AG09309 (cell line): ENCODE measurements at places on chromosomes 7 and 10.

DNA sequence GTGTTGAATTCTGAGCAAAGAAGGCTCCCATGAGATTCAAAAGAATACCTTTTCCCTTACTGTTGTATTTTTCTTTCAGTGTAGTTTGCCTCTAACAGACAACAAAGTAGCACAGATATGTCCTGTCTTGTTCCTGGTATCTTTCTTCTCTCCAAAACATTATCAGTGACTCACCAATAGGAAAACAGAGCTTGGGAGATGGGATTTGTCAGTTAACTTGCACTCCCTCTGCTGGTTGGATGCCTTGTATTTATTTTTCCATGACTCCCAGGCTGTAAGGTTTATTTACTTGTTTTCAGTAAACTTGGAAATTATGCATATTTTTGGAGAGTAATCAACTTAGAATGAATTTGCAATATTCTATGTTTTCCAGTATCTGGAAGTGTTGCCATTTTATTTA lies 129.7 kb downstream of the SAMD9 start:
- DNase-seq: no peak

GRCh38 chr7:92815412-92815811 lies 21.0 kb downstream of the CDK6 start:
- DNase-seq: no peak

DNA sequence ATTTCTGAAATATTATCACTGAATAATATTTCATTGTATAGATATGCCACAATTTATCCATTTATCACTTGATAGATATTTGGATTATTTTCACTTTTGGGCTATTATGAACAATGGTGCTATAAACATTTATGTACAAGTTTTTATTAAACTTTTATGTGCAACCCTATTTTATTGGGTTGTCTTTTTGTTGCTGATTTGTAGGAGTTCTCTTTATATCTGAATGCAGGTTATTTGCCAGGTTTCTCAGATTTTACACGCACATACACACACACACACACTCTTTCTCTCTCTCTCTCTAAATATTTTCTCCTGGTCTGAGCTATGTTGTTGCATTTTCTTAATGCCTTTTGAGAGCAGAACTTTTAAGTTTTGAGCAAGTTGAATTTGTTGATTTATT lies 36.2 kb downstream of the ADK start:
- no peak for DNase-seq

DNA sequence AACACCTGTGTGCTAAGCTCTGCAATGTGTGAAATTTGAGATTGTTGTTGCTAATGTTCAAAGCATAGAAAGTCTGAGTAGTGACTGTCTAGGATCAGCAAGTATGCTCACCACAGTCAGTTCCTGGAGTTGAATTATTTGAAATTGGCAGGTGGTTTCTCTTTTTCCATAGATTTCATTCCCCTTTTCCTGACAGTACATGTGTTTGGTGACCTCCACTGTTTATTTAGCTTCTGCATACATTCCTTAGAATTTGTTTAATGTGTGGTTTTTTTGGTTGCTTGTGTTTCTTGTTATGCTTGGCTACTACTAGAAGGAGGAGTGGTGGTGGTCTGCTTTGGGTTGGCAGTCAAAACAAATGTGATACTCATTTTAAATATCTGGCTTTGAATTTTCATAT lies 52.3 kb downstream of the FOXP2 start:
- DNase-seq: no peak

- no peak for DNase-seq
These were observed 13.7 kb downstream of the FKBP14 start for GRCh38 chr7:30012757-30013156.

DNA sequence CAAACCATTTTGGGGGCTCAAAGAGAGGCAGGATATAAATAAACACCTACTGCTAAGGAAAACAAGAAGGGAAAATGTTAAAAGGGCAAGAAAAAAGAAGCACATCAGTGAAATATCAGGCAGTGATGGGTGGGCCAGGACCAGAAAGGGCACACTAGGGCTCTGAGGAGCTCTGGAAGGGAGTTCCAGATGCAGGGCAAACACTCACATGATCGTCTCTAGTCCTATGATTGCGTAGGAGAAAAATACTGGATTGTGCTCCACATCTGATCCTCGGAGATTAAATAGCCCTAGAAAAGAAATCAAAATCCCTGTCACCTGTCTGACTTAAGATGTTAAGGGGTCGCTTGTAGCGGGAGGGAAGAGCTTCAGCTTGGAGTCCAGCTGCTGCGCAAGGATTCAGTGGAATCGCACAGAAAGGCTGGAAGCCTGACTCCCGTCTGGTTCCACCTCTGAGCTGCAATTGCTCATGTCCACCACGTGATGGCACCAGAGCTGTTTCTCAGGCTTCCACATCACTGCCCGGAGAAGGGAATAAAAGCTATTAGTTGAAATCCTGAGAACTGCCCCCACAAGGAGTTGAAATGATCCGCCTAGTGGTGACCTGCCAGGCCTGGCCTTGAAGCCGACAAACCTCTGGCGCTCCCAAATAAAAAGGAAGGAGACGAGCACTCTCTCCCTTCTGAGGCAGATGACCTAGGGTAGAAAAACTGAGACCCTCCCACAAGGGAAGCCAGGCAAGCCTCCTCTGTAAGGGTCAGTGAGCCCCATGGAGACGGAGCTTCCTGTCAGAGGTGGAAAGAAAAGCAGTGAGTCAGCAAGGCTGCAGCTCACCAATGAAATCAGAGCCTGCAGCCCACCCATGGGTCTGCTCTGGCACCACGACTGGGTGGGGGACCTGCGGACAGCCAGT lies 39.2 kb downstream of the XPNPEP1 start:
- DNase-seq: peak; percentile 67

DNA sequence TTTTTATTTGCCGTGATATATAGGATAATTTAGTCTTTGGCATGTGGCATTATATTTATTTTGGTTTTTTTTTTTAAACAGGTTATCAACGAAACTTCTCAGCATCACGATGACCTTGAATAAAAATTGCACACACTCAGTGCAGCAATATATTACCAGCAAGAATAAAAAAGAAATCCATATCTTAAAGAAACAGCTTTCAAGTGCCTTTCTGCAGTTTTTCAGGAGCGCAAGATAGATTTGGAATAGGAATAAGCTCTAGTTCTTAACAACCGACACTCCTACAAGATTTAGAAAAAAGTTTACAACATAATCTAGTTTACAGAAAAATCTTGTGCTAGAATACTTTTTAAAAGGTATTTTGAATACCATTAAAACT lies 9.1 kb downstream of the VIM start:
- no peak for DNase-seq

GRCh38 chr7:101673951-101674350 lies 44.9 kb upstream of the MYL10 start:
- DNase-seq: no peak

GRCh38 chr10:99382176-99382575 lies 48.2 kb downstream of the GOT1 start:
- DNase-seq: no peak

DNA sequence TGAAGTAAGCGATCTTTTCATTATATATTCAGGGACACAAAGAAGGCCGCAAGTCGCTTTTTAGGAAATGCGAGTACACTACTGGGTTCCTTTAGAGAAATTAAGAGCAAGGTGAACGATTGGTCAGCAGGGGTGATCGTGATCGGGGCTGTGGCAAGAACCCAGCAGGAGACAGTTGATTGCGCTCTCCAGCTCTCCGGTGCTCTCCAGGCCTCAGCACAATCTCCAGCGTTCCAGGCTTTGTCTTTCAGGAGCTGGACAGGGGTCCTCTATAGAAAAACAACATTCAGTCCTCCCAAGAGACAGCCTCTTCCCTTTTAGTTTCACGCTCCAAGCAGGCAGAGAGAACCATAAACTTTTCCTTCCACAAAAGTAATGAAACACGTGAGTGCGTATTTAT lies 170.5 kb upstream of the KLF6 start:
- no peak for DNase-seq

DNA sequence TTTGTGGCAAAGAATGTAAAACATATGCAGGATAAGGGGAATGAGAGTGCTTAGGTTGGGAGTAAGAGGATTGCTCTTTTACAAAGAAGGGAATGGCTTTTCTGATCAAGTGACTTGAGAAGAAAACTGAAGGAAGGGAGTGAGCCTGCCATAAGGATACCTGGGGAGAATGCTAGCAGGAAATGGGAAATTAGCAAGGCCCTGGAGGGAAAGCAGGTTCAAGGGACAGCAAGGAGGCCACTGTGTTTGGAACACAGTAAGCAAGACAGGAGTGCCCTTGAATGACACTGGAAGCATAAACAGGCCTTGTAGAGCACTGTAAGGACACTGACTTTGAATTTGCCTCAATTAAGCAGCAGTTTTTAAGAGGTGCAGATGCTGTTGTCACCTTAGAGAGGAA lies 1069.9 kb downstream of the DNAJB9 start:
- no peak for DNase-seq

- no peak for DNase-seq
These were observed 49.9 kb downstream of the NRCAM start for GRCh38 chr7:108406222-108406890.

GRCh38 chr7:120876922-120877321 lies 19.0 kb upstream of the TSPAN12 start:
- DNase-seq: no peak

DNA sequence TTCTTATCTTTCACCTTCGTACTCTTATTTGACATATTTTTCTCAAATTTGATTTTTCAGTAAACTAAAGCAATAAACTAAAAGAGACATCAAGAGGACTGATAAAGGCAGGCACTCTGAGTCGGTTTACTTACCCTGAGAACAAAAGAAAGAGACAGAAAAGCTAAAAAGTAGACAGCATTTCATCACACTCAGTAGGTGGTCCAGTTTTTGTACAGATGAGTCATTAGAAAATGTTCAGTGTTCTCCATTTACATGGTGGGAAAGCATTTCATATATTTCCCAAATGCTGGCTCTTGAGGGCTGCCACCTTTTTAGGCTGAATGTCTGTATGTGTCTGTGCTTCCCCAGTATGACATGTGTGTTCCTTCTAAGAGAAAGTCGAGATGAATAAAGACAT lies 52.7 kb downstream of the NHLRC2 start:
- DNase-seq: no peak

- peak; percentile 46 for DNase-seq
These were observed 84.7 kb downstream of the TMEM178B start for GRCh38 chr7:141158561-141158960.

DNA sequence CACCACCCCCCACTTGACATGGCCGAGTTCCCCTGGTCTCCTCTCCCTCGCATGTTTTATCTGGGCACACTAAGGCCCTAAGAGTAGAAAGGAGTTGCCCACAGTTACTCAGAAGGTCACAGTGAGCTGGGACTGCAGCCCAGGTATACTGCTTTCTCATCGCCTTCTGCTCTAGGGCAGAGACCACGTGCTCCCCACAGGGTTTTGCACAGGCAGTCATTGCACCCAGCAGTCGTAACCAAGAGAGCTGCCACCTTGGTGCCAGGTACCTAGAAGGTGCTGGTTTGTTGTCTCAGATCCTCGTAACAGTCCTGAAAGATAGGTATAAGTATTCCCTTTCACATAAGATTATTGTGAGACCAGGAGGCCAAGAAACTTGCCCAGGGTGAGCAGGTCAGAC lies 1.8 kb downstream of the MINDY4 start:
- no peak for DNase-seq

GRCh38 chr7:98483964-98484545 lies 83.2 kb upstream of the BAIAP2L1 start:
- no peak for DNase-seq

DNA sequence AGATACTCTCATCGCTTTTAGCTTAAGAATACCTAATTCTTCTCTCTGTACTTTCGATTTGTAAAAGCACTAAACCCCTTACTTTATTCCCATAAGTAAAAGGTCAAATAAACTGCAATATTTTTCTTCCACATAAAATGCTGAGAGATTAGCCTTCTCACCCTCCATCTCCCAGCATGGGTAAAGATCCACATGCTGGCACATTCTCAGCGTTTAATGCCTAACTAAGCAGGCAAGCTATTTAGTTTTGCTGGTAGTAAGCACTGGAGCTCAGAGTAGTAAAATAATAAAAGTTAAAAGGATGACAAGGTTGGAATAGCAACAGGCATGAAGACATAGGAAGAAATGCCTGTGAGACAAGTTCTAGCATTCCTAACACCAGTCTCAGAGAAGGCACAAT lies 65.9 kb upstream of the NEBL start:
- DNase-seq: no peak

DNA sequence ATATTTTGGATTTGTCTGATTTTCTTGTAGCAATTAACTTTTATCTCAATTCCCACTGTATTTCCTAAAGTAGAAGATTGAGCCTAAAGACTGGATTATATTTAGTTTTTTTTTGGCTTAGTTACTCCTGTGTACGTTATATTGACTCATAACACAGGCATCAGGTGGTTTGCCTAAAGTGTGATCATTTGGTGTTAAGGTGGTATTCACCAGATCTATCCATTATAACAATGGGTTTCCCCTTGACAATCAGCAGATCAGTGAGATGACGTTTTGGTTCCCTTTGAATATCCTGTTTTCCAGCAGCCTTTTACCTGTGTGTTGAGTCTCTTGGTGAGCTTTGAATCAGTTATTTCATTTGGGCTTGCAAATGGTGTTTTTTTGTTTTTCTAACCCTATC lies 18.1 kb downstream of the MAPK8 start:
- no peak for DNase-seq

DNA sequence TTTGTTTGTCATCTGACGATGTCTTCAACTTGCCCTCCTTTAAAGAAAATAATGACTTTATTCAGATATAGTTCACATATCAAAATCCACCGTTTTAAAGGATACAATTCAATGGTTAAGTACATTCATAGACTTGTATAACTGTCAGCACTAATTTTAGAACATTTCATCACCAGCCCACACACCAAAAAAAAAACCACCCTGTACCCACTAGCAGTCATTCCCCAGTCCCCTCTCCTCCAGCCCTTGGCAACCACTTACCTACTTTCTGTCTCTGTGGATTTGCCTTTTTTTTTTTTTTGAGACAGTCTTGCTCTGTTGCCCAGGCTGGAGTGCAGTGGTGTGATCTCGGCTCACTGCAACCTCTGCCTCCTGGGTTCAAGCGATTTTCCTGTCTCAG lies 5.3 kb upstream of the HILPDA start:
- no peak for DNase-seq

GRCh38 chr7:112790586-112791003 lies 402 bp upstream of the TMEM168 start:
- DNase-seq: no peak
